Activated CD4-positive, alpha-beta T cell treated with anti-CD3 and anti-CD28 coated beads for 36 hours (primary cell): ENCODE measurements at places on chromosomes 12 and 14. TPM values are rescaled to one million over a fixed set of nuclear protein-coding genes. Genes with fewer than 3 reads are reported as not detected.

The NPFF gene
- not detected for total RNA-seq

GRCh38 chr14:93493054-93493453 lies 62.3 kb downstream of the UNC79 start:
- H3K4me1 ChIP-seq = no peaks in the 10 kb centered on the region
- H3K27me3 ChIP-seq = peaks cover 4% of the 10 kb centered on the region
- no peak overlapping the region for H3K27ac ChIP-seq
- no peaks in the 10 kb centered on the region for H3K36me3 ChIP-seq
- no peak for DNase-seq
- no peak overlapping the region for H3K4me3 ChIP-seq

The ZFHX2 gene
- total RNA-seq = 1.0 TPM

The GPR84 gene
- total RNA-seq = 0.98 TPM

DNA sequence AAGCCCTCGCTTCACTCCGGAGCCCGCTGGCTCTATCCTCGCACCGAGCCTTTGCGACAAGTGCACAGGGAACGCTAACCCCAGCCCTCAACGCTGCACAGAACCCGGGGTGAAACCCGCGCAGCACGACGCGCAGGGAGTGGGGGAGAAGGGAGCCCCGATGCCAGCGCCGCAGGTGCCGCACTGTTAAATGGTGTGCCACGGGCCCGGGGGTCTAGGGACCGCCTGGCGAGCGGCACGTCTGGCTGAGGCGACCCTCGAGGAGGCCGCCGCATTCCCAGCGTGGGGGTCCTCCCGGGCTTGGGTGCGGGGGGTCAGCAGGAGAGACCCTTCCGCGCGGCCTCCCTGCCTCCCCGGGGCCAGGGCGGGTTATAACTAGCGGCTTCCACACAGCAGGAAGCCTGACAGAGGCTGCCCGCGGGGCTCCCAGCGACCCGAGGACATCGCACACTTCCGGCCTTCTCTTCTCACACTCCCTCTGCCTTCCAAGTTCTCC lies 23.8 kb upstream of the LRTM2 start:
- no peaks in the 10 kb centered on the region for H3K36me3 ChIP-seq
- H3K4me1 ChIP-seq = peaks cover 8% of the 10 kb centered on the region
- DNase-seq = peak; percentile 67
- no peaks in the 10 kb centered on the region for H3K27me3 ChIP-seq
- peak overlapping the region; percentile 83 for H3K4me3 ChIP-seq
